ENCODE measurements at places on chromosomes 13 and 19. TPM values are rescaled to one million over a fixed set of nuclear protein-coding genes. Genes with fewer than 3 reads are reported as not detected.

The ZNF177 gene
- total RNA-seq = 0.35 TPM

DNA sequence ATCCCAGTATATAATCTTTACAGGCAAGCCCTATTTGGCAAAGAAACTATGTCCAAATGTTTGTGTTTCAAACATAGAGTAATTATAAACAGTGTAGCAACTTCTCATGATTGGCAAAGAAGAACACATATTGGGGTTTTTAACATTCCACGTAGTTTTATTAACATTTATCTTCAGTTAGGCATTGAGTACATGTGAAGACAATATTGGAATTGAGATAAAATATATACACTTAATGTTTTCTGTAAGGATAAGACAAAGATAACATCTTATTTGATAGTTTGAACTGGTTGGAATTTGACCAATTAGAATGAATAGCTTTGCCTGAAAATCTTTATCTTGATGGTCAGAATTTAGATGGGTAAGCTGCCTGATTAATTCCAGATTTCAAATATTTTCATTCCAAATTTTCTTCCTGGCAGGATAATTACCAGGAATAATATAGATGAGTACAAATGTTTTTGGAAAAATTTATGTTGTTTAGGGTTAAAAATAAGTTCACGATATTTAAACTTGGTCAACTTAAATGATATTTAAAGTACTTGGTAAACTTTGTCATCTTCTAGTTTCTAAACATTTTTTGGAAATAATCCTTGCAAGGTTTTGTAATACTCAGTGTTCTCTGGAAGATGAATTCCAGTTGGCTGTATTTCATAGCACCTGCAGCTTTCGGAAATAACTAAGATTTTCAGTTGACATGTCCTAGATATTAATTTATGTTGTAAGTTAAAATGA is 536.5 kb upstream of the SPRY2 start:
- no peak for ATAC-seq

DNA sequence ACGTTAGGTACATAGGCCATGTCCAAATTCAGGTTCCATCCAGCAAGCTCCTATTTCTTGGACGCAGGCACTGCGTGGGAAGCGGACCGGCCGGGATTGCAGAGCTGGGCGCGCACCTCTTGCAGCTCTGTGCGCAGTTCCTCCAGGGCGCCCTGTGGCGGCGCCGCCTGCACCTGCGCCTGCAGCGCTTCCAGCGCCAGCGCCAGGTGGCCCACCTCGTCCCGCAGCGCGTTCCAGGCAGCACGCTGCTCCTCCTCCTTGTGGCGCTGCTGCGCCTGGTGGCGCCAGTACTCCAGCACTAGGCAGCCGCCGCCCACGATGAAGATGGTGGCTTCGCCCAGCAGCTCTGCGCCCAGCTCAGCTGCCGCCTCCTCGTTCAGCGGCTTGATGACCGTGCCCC is 31.1 kb downstream of the OPA3 start:
- no peak for ATAC-seq

GRCh38 chr19:14148751-14149410 is 12.5 kb upstream of the ASF1B start:
- ATAC-seq = no peak

GRCh38 chr13:24727731-24728601 is 36.0 kb upstream of the RNF17 start:
- ATAC-seq = peak; percentile 91

DNA sequence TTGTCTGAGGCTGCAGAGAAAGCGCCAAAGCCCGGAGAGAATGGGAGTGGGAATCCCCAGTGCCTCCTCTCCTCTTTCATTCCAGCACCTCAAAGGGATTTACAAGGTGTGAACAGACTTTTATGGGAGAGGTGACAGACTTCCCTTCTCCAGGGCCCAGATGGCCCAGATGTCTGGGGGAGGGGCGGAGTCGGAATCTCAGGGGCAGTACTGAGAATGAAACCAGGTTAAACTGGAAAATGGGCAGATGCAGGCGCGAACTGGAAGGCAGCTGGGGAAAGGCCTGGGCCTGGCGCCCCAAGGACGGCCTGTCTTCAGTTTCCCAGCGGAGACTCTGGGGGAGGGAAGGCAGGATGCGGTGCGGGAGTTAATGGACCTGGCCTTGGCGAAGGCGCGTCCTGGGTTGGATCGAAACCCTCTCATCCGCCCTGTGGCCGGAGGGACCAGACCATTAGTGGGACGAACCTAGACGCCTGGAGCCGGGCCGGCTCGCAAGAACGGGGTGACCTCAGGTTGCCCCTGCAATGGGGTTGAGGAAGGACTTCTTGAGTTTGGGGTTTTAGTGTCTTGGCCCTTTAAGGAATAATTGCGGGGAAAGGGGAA is 592 bp upstream of the TRIP10 start:
- no peak for ATAC-seq

- ATAC-seq = peak; percentile 76
Observed at GRCh38 chr19:10189616-10190015, 5.1 kb downstream of the DNMT1 start.

DNA sequence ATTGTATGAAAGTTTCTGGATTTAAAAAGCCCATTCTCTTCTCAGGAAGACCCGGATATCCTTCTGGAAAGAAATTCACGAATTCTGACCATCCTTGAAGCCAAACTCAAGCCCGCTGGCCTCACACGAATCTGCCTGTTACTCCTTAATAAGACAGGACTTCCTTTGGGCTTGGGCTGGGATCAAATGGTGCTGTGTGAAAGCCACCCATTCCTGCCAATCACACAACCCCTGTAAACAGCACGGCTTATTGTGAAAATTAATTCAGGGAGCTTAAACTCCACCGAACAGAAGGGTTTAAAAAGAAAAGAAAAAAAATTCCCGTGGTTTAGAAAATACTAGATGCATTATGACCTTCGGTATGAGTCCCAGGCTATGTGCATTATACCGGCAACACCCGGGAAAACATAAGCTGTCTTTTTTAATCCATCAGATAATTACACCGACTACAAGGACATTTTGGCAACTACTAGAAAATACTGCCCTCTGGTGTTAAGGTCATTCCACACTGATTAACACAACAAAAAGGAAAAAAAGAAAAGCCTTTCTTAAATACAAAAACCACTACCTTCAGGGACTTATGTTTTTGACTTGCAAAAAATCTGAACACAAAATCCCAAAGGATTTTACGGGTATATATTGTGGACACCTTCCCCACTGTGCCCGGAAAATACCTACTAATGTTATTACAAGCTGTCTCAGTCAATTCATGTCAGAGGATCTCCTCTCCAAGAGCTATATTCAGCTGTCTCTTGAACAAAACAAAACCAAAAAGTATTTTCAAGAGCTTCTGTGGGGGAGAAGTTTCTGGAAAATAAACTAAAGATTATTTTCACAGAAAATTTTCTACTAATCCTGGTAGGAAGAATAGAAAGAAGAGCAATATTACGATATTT is 76.0 kb upstream of the LSM14A start:
- no peak for ATAC-seq

The KASH5 gene
- 1.1 TPM for total RNA-seq

DNA sequence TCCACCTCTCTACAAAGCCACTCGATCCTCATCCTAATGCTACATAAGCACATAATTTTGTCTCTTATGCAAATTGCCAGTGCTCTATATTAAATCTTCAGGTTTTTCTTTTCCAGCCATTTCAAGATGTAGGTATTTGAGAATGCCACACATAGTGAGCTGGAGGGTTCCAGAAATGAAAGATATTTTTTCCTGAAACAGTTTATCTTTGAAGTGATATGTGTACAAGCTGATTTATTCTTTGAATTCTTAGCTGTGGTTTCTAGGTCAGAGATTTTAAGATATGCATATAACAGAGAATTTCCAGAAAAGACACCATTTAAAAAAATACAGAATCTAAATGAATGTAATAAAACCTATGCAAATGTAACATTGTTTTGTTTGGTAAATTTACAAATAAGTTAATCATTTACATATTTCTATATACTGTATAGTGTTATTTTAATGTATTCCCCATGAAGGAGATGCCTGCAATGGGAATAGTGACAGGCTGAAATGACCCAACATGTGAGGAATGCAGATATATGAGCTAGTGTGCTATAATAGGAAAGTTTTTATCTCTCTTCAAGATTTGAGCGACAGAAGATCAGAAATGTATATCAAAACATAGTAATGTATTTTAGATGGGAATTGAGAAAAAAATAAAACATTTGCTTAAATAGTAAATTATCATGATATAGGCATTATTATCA is 570.2 kb downstream of the SLITRK1 start:
- ATAC-seq = no peak

The PRTN3 gene
- not detected for total RNA-seq

The JAK3 gene
- total RNA-seq = 250 TPM

GRCh38 chr19:10998666-10999065 is 37.8 kb downstream of the SMARCA4 start:
- no peak for ATAC-seq

The CGB2 gene
- total RNA-seq = not detected

The TMEM38A gene
- 0.76 TPM for total RNA-seq

The CLEC4M gene
- total RNA-seq = not detected

GRCh38 chr13:66378894-66379293 is 851.2 kb downstream of the PCDH9 start:
- no peak for ATAC-seq

The CCDC8 gene
- not detected for total RNA-seq

GRCh38 chr19:39194832-39195542 is 1.8 kb upstream of the NCCRP1 start:
- ATAC-seq = no peak

GRCh38 chr19:9937001-9937411 is 691 bp upstream of the OLFM2 start:
- ATAC-seq = no peak

The NECTIN2 gene
- total RNA-seq = 0.64 TPM

GRCh38 chr19:33064792-33065550 is at the start of gene RHPN2:
Gene RHPN2, minus strand, starts transcription at chr19:33064888. Its CDS starts 36 bp downstream, at chr19:33064852.
- ATAC-seq = peak; percentile 92

- ATAC-seq = no peak
Observed at GRCh38 chr13:60286707-60287106, 110.3 kb upstream of the TDRD3 start.

DNA sequence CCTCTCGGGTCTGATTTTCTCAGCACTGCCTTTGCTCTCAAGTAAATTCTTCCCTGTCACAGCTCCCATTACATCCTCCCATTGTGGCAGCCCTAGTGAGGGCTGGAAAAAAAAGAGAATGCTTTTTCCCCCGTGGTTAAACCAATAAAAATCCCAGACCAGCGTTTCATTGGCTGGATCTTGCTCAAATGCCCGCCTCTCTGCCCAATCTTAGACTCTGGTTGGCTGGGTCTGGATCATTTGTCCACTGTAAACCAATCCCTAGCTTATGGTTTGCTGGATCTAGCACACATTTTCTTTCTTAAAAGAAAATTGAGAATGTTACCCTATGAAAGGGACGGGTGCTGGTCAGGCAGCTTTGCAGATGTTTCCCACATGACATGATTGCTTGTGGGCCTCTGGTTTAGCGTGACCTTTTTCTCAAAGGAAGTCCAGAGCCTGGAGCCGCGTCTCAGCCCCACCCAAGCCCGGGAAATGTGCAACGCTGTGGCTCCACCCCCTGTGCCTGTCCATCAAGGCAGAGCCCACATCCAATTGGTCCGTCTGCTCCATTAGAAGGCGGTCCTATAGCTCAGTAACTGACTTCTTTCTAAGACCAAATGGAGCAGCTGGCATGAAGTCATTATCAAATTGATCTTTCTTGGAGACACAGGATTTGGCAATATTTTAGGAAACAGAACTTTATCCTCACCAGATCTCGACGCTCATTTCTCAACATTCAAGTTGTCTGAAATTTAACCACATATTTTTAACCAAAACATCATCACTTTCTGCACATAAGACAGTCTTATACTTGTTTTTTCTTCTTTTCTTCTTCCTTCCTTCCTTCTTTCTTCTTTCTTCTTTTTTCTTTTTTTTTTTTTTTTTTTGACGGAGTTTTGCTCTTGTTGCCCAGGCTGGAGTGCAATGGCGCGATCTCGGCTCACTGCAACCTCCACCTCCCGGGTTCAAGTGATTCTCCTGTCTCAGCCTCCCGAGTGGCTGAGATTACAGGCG is 2.6 kb upstream of the MCEMP1 start:
- ATAC-seq = peak; percentile 30
